G401 (cell line): ENCODE measurements at places on chromosomes 3 and 15.
A peak's percentile ranks its signal among the peaks of the same experiment; 100 is the strongest.

DNA sequence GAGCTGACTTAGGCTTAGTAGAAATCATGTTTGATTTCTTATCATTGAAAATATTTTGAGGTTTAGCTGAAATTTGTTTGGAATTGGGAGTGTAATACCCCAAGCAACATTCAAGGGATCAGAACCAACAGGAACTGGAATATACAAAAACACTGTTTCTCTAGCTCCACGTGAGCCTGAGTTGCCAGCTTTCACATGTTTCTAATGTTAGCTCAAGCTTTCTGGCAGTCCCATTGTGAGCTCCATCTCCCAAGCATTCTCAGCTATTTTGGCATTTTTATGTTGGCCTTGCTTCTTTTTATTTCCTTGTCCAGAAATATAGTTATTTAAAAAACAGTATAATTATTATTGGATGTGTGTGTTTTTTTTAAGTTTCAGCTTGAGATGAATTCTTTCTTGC lies 427.1 kb upstream of the DPH6 start:
- no peak for DNase-seq

GRCh38 chr3:49733551-49733950 lies 9.8 kb upstream of the GMPPB start:
- no peak for DNase-seq

GRCh38 chr3:8563597-8563996 lies 62.0 kb downstream of the LMCD1 start:
- DNase-seq: no peak

GRCh38 chr15:81293728-81294515 lies 30.0 kb downstream of the STARD5 start:
- DNase-seq: no peak

DNA sequence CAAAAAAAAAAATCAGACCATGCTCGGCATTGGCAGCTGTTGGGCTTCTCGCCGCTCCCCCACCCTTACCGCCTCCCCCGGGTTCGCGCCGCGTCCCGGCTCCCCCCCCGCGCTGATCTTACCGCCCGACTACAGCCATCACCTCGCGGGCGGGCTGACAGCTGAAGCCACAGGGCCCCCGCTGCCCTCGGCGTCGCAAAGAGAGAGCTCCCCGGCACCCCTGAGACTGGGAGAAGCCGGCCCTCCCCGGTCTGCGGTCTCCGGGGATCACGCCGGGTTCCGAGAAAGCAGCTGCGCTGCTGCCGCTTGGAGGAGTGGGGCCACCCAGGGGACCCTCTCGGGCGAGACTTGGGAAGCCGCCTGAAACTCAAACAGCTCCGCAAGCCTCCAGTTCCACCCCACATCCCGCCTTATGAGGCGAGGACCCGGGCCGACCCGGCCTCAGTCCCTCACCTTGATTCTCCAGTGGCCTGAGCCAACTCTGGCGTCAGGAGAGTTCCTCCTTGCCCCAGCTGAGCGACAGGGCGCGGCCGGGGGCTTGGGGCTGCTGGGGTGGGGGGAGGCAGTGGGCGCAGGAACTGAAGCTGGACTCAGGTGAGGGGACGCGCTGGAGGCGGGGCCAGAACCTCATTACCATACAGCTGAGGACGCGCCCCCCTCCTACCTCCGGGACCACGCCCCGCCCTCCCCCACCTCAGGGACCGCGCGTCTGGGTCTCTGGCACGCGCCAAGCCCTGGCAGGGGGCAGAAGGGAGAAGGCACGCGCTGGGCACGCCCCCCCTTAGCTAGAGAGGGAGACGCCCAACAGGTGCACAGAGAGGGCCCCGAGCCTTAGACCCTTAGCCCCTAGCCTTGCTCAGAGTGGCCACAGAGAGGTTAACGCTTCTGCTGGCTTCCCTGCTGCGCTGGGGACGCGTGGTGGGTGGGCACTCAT lies 1.0 kb upstream of the DLL4 start:
- DNase-seq: no peak

- DNase-seq: no peak
Observed at GRCh38 chr3:11930084-11930483, 74.1 kb upstream of the SYN2 start.

- peak; percentile 78 for DNase-seq
Observed at GRCh38 chr15:72237029-72237852, 6.3 kb upstream of the PKM start.

- DNase-seq: peak; percentile 80
Observed at GRCh38 chr3:33277193-33277882, at the start of gene FBXL2. Gene FBXL2, plus strand, starts transcription at chr3:33277442. Its CDS starts 71 bp downstream, at chr3:33277513.

- no peak for DNase-seq
Observed at GRCh38 chr15:88179562-88179961, 77.0 kb downstream of the NTRK3 start.

DNA sequence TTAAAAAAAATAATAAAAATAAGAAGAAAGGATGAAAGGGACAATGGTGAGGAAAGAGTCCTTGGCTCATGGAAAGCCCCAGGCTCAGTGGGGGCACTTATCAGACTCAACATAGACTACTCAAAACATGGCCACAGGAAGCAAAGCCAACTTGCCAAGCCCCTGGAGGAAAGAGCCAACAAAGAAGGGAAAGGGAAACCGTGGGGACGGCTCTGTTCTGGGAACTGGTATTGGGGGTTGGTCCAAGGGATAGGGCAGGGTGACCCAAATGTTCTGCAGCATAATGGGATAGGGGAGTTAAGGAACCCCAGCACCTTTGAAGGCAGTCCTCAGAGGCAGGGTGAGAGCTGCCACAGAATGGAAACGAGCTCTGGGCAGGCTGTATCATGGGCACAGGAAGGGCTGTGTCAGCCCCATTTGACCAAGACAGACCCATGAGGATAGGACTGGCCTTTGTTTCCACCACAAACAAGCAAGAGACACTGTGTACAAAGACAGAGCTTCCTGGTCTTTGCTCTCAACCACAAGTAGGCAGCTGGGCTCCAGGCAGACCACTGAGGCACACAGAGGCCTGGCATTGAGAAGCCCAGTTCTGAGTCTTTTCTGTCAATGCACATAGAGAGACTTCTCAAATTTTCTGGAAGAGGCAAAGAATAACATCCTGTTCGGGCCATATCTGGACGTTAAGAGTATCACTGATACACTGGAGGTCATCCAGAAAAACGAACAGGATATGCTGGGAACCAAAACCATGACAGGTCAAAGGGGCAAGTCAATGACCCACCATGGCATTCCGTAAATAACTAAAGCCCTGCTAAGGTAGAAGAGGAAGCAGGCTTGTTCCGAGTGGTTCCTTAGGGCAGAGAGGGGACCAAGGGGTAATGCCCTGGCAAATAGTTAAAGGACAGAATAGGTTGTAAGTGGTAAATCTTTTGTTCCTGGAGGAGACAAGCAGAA lies 10.6 kb upstream of the SEMA7A start:
- DNase-seq: no peak

GRCh38 chr3:146262371-146263110 lies 11.6 kb upstream of the PLSCR4 start:
- peak; percentile 66 for DNase-seq

- no peak for DNase-seq
Observed at GRCh38 chr3:151213881-151214280, 10.9 kb upstream of the GPR171 start.

GRCh38 chr15:26729581-26729980 lies 43.3 kb downstream of the GABRB3 start:
- DNase-seq: no peak

DNA sequence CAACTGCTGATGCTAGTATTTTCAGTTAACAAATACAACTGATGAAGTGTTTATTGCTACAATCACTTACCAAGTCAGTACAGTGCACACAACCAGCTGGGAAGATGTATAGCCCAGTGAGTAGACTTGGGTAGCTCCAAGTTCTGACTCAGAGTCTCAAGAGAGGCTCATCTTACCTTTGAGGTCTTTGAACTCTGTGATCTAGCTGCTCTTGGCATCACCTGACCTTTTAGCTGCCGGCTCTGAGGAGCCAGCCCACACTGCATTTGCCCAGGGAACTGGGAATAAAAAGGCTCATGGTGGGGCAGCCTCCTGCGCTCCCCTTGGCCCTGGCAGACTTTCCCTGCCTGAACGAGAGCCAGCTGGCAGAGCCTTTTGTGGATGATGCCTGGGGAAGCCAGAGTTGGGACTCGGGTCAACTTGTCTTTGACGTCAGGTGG lies 82.6 kb downstream of the CEMIP start:
- DNase-seq: peak; percentile 85

DNA sequence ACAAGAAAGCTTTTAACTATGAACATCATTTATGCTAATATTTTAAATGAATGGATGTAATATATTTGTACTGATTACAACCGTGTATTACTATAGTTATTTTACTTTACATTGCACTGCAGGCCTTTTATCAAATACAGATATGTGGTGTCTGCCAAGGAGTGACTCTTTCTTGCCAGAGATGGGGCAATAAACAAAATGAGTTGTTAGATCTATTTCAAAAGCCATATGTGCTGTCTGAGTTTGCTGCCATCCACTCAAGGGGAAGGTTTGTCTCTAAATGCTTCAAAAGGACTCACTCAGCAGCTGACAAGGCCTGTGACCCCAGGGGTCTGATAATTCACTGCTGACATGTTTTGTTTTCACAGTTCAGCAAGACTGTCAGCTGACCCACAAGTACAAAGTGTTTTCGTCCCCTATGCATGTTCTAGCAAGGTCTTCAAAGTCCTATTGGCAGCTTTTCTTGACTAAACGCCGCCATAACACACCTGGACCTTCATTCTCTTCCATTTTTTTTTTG lies 41.3 kb upstream of the ZBED2 start:
- DNase-seq: no peak

DNA sequence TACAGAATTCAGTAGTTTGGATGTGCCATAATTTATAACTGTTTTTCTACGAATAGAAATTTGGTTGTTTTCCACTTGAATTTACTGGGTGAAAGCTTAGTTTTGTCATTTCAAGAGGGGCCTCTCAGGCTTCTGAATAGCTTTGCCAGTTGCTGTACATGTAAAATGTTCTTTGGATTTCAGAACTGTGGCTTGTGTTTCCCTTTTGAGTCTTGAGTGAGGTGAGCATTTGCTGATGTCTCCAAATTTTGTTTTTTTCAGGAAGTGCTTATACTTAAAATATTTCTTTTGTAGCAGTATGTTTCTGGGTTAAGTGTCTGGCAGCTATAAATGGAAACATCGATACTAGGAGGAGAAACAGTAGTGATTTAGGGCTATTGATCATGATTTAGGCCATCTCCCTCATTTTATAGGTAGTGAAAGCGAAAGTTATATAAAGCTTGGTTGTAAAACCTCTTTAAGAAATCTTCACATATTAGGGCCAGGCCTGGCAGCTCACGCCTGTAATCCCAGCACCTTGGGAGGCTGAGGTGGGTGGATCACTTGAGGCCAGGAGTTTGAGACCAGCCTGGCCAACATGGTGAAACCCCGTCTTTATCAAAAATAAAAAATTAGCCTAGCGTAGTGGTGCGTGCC lies 9.2 kb upstream of the TRAK1 start:
- no peak for DNase-seq

DNA sequence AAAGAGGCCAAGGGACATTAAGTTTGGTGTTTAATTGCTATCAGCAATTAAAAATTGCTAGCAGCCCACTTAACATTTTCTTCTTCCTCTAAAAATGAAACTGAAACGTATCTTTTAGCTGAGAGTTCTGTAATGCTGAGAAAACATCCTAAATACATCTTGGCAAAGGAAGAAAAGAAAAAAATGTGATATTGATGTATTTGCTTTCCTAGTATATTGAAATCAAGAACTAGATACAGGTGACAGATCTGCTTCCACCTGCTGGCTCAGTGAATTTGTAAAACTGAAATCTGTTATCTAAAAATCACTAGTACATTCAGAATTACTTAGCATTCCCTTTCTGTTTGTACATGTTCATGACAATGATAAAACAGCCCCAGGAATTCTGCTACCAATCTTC lies 283.2 kb downstream of the ZBTB20 start:
- peak; percentile 59 for DNase-seq

DNA sequence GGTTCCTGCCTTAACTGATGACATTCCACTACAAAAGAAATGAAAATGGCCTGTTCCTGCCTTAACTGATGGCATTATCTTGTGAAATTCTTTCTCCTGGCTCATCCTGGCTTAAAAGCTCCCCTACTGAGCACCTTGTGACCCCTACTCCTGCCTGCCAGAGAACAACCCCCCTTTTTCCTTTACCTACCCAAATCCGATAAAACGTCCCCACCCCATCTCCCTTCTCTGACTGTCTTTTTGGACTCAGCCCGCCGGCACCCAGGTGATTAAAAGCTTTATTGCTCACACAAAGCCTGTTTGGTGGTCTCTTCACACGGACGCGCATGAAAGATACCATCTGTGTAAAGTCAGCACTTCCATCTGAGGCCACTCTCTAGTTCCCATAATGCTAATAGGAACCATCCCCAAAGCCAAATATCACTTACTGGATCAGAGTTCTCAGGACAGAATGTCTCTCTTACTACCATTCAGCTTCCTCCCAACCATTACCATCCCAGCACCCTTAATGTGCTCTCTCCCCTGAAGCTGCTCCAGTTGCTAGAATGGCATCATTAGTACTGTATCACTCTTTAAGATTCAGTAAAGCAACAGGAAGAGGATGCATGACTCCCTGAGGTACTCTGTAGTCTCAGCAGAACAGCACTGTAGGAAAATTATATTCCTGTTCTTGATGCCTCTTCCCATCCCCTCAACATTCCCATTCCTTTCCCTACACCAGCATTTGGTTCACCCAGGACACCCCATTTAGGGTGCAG lies 2.3 kb upstream of the HRG start:
- no peak for DNase-seq

- no peak for DNase-seq
Observed at GRCh38 chr3:186754006-186754405, 29.4 kb upstream of the EIF4A2 start.

GRCh38 chr15:79849789-79850188 lies 47.0 kb downstream of the MTHFS start:
- peak; percentile 88 for DNase-seq

DNA sequence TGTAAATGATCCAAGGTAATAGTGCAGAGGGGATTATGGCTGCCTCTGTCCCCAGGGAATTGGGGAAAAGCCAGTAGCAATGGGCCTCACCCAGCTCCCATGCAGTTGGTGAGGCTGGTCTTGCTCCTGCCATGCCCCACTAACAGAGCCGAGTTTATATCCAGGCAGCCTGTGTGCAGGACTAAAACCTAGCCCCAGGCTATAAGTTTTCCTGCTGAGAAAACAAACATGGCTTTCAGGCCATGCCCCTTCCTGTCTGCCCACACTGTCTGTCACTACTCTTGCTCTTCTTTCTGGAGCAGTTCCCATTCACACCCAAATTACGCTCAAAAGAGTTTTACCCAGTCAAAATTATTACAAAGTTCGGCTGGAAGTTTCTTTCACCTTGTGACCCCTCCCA lies 73.5 kb upstream of the SPATA16 start:
- no peak for DNase-seq

- no peak for DNase-seq
Observed at GRCh38 chr3:46724424-46724823, 6.8 kb upstream of the PRSS50 start.

GRCh38 chr3:38313695-38314094 lies 31.6 kb downstream of the SLC22A14 start:
- peak; percentile 12 for DNase-seq

- DNase-seq: no peak
Observed at GRCh38 chr15:35914573-35914972, 368.6 kb upstream of the DPH6 start.

- no peak for DNase-seq
Observed at GRCh38 chr3:25178672-25179071, 249.4 kb upstream of the RARB start.
